Stimulated activated CD8-positive, alpha-beta memory T cell treated with anti-CD3 and anti-CD28 coated beads, Interleukin-4, amount 100 ng/mL, for 48 hours (primary cell): ENCODE measurements at places on chromosomes 4 and X.

GRCh38 chrX:116284400-116284799 lies 113.9 kb downstream of the AGTR2 start:
- no peak for DNase-seq

DNA sequence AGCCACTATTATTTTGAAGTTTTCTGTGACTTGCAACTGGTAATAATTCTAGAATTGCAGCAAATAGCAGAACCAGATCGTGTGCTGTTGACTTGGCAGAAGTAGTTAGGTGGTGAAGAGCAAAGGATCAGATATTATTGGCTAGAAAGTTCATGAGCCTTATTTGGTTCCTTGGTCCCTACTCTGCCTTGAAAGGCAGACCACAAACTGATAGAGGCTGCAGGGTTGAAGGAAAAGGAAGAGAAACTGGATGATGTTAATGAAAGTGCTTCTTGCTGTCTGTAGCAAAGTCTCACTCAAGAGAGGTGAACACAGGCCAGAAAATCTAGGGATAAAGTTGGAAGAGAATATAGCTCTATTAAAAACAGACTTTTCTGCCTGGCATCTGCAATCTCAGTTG lies 41.2 kb upstream of the RNF150 start:
- DNase-seq, result no peak

- DNase-seq, result no peak
Observed at GRCh38 chr4:163816494-163816893, 322.0 kb downstream of the TMA16 start.

DNA sequence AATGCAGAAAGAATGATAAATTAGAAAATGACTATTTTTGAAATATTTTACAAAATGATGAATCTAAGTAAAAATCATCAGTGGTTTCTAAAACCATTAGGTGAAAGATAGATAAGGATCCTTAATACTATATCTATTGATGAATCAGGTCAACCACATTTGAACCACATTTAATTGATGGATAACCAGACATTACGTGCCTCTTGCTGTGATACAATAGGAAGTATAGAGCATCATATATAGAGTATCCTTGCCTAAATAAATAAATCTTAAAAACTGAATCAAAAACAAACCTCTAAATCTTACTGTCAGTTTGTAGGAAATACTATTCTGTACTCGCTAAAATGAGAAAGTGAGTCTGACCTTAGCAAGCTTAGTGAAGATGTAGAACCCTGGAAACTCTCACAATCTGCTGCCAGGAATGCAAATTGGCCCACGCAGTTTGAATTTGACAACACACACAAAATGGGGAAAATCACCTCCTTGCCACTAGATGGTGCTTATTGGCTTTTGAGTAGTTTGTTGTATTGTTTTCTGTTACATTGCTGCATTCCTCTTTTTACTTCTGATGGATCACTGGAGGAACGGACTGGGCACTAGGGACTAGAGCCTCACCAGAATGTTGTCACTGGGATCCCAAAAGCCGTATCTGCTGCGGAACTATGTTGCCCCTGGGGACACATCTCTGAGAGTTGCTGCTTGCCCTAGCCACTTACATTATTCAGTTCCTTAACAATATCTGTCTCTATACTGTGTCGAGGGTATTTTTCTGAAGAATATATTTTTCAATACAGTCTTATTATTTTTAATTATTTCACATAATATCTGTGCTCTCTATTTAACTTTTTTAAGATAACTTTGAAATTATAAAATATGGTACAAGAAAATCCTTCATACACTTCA lies 25.4 kb upstream of the SLAIN2 start:
- DNase-seq, result peak; percentile 28

DNA sequence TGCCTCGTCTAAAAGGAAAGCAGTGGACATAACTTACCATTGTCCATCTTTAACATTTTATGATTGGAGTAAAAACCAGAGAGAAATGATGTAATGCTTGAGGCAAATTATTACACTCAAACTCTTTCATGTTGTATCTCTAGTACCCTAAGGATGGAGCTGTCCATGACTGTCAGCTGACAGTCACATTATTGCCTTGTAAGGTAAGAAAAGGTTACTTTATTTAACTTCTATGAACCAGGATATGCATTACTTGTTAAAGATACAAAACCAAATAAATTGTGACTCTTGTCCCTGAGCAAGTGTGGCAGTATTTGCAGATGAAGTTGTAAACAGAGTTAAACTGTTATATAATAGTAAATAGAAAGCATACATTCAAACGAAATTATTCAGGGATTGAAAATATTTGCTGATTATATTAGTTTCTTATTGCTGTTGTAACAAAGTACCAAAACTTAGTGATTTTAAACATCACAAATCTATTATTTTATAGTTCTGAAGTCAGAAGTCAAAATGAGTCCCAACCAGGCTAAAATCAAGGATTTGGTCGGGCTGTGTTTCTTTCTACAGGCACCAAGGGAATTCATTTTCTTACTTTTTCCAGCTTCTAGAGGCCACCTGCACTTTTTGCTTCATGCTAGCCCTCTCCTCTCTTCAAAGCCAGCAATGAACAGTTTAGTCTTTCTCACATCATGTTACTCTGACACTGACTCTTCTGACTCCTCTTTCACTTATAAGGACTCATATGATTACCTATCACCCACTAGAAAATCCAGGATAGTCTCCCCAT lies 113.8 kb downstream of the CEP44 start:
- no peak for DNase-seq

- no peak for DNase-seq
Observed at GRCh38 chr4:124321364-124321763, 391.2 kb downstream of the ANKRD50 start.
